ENCODE measurements at places on chromosomes 6 and 20.

- peak; percentile 18 for DNase-seq
These were observed 719.4 kb downstream of the EPM2A start for GRCh38 chr6:145015739-145016558.

DNA sequence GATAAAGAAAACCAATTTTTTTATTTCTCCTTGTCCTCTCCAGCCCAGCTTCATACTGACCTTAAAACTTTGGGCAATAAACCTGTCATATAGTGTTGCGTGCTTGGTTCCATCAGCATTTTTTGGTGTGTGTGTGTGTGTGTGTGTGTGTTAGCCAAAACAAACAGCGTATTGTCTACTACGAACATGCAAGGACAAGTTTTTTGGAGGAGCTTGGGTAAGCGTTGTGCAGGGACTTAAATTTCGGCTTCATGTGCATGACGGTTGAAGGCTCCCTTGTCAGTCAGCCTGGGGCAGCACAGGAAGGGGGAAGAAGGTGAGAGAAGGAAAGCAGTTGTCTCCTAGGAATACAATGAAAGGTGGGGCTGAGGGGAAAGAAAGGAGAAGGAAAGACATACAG, 62.0 kb upstream of the PAX1 start:
- no peak for DNase-seq

- no peak for DNase-seq
These were observed 63.3 kb downstream of the HDGFL1 start for GRCh38 chr6:22632581-22633145.

- DNase-seq = no peak
These were observed 98.8 kb upstream of the BEND6 start for GRCh38 chr6:56856036-56856580.

- DNase-seq = no peak
These were observed 82.9 kb upstream of the EXOC2 start for GRCh38 chr6:775863-776262.

DNA sequence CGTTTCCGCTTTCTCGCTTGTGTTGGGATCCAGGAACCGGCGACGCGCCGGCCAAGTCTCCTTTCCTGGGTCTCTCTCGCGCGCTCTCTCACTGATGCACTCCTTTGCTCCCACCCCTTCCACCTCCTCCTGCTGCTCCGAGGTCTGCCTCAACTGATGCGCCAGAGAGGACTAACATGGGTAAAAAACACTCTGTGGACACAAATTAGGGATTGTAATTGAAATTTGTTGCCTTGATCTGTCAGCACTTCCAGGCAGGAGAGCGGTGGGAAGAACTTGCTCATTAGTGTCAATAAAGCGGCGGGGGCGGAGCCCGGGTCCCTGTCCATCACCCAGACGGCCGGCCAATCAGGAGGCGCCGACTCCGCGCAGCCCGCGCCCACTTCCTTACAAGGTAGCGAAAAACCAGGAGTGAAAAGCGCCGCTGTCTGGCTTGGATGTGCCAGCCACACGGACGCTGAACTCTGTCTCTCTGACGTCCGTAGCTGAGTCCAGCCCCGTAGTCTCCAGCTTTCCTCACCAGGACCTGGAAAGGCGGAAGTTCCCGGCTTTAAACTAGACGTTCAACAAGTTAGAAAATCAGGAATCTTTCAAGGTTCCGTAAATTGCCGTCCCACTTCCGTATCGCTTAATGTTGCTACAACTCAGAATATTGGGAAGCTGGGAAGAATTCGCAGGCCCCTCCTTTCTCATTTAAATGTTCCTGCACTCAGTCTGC, at the start of gene TBX18:
TSS of gene TBX18 (minus strand) at position 267 of the 718 bp plus-strand sequence. CDS start 417 bp downstream, outside the sequence.
- DNase-seq = no peak

DNA sequence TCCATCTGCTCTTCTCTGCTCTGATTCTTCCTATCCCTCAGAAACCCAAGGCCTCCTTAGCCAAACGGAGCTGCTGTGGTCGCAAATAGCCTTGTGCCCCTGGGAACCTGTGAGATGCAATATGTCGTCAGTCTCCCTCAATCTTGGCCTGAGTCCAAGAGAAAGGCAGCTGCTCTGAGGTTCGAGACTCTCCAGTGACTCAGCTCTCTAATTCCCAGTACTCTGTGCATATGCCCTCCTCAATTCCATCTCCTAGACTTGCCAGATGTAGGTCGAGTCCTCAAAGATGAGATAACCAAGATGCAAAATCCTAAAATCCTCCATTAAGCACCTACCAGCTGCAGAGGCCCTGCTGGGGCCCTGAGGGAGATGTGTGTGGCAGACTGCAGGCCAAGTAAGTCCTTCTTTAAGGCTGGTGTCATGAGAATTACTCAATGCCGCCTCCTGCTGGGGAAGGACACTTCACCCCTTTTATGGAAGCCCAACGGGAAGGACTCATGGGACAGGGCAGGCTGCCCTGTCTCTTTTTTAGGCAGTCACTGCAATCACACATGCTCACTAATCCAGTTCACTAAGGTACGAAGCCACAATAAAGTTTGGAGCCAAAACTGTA, 28.5 kb downstream of the C6orf15 start:
- DNase-seq = peak; percentile 30

DNA sequence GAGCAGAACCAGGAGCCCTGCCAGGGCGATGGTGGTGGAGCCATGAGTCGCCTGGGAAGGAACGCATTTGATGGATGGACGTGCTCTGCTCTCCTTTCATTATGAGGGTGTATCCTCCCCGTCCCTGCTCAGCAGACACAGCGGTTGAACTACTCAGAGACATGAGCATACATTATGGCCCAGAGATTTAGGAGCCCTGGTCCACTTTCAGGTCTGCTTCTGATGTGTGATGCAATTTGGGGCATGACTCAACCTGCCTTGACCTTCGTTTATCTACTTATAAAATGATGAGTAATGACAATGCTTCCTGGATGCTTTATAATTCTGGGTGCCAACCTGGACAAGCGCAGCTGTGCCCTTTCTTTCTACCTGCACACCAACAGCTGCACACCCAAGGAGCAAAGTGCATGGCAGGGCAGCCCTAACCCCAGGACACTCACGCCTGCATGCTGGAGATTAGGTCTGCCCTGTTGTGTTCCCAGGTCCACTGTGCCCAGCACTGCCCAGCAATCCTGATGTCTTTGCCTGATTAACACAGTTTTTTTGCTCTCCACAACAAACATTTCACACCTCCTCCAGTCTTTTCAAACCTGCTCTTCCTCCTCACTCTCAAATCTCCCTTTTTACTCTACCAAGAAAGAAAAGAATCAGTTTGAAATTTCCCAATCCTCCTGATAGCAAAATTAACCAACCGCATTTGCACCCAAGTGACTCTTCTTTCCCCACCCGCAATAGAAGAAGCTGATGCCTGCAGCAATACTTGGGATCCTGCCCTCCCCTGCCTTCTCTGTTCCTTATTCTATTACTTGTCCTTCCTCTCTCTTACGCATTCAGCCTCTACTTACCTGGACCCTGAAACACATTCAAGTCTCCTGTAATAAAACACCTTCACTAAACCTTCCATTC, 81.2 kb downstream of the EZR start:
- DNase-seq = peak; percentile 28

GRCh38 chr6:157880534-157880933, 57.5 kb downstream of the SNX9 start:
- DNase-seq = no peak

GRCh38 chr20:39248171-39248861, 286.2 kb downstream of the DHX35 start:
- no peak for DNase-seq

DNA sequence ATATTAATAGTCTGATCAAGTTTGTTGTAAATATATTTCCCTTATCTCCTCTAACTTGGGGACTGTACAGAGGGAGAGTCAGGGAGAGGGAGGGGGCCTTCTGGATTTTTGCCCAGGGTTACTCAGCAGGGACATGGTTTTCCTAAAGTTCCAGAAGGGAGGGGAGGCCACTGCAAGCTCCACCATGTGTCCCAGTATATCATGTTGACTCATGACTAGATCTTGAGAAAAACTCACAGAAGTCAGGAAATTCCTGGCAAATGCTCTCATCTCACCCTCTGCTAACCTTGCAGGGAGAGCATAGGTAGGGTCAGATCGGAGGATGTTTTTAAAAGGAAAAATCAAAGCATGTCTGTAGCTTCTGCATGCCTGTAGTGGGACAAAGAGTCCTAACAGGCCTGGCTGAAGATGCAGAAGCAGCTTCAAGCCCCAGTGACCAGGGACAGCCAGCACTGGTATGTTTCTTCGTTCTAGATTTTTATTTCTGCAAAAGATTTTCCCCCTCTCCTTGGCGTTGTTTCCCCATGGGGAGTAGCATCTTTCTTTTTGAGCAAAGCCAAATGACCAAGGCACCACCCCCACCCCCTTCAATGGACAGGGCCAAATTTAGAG, 272.9 kb upstream of the SUPT3H start:
- DNase-seq = no peak

DNA sequence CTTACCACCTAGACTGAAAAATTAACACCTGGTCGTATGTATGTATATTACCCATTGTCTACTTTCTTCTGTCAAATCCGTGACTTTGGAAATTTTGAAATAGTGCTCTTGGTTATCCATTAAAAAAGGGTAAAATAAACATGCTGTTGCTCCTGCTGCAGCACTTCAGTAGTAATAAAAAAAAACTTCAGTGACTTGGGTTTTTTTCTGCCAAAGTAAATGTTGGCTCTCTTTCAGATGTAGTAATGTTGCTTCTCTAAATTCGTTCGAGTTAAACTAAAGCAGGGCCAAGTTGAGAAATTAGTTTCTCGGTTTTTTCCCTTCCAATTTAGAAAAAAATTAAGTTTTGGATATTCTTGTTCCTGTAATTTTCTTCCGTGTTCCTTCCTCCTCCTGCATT, 34.2 kb downstream of the JARID2 start:
- no peak for DNase-seq

DNA sequence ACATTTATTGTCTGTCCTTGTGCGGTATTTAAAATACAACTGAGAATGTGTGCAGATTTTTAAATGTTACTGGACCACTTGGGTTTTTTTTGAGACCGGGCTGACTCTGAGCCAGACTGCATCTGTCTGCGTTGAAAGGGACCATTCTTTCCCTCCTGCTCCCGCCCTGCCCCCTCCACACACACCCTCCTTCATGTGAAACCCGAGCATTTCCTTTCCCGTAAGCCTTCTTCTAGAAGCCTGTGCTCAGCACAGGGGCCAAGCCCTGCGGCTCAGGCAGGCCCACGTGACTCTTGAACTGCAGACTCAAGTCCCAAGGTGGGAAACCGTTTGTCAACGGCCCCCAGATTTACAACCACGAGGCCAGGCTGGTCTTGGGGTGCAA, 82.7 kb upstream of the FOXC1 start:
- DNase-seq = peak; percentile 27

DNA sequence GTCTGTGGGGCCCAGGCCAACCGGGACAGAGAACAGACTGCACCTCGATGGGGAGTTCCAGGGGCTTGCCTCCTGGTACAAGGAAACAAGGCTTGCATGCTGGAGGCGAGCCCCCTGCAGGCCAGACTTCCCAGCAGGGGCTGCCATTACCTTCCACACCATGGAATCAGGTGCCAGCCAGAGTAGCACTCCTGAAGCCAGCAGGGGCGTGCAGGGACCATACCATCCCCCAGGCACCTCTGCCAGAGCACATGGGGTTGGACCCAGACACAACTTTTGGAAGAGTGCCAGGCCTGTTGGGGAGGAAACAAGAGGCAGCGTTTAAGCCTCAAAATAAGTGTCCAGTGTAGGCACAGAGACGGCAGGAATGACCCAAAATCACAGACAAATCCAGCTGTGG, 6.5 kb downstream of the DDO start:
- DNase-seq = no peak

DNA sequence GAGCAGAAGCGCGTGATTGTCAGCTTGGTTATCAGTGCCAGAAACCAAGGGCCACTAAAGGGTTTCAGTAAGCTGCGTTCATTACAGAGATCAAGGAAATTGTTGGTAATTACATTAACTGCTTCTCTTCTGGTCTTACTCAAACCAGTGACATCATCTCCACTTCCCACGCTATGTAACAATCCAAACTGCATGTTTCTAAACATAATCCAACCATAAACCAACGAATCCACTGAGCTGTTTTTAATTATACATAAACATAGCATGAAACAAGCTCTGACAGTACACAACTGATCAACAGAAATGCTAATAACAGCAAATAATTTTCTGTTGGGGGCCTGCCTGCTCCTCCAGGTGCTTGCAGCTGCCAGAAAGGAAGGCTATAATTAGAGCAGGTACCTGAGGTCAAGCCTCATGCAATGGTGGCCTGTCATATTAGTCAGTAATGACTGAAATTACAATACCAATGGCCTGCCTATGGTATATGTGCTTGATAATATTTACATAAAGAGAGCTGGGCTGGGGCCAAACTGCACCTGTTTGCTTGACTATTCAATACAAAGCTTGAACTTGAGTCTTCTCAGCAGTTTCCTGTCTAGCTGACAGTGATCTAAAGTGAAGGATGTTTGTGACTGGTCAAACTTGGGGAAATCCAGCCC, 40.1 kb downstream of the ILRUN start:
- peak; percentile 30 for DNase-seq

DNA sequence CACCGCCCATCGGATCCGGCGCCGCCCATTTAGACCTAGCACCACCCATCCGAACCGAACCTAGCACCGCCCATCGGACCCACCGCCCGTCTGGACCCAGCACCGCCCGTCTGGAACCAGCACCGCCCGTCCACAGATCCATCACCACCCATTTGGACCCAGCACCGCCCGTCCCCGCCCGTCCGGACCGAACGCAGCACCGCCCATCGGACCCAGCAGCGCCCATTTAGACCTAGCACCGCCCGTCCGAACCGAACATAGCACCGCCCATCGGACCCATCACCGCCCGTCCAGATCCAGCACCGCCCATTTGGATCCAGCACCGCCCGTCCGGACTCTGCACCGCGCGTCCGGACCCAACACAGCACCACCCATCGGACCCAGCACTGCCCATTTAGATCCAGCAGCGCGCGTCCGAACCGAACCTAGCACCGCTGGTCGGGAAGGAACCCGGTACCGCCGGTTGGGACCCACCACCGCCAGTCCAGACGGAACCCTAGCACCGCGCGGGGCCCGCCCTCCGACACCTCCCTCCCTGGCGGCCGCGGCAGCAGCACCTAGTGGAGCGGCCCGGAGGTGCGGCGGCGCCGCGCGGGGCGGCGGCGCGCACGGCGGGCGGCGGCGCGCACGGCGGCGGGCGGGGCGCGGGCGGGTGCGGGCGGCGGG, 348 bp upstream of the AFDN start:
- DNase-seq = peak; percentile 55

DNA sequence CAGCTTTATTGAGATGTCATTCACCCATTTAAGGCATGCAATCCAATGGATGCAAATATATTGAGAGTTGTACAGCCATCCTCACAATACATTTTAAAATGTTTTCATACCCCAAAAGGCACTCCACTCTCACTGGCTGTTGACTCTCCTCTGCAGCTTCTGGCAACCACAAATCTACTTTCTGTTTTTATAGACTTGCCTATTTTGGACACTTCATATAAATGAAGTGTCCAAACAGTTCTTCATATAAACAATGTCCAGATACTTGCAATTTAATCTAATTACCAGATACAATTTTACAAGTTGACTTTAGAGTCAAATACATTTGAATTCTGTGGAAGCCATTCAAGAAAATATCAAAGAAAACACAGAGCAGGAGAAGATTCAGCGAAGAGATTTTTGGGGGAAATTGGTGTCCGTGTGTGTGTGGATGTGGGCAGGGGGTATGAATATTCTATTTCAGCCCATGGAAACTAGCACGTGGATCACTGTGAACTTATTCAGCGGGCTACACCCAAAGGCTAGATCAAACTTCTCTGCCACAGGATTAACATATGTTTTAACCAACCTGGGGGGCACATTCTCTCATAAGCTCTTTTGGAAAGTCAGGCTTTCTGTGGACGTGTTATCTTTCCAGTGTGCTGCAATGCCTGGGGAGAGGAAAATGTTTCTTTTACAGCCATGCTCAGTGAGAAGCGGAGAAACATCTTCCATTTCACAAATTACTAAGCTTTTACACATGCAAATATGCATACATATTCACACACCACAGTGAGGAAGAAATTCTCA, 73.9 kb downstream of the PLG start:
- DNase-seq = no peak

GRCh38 chr6:119844387-119844786, 494.8 kb upstream of the MAN1A1 start:
- DNase-seq = no peak

Measured in CD4-positive, alpha-beta T cell treated with Interleukin-15 for 1 hour (primary cell).